IMR-90 (cell line): ENCODE measurements at places on chromosomes 13 and 19.

GRCh38 chr19:54614726-54615125, 15.6 kb upstream of the LILRB1 start:
- no peak for DNase-seq

DNA sequence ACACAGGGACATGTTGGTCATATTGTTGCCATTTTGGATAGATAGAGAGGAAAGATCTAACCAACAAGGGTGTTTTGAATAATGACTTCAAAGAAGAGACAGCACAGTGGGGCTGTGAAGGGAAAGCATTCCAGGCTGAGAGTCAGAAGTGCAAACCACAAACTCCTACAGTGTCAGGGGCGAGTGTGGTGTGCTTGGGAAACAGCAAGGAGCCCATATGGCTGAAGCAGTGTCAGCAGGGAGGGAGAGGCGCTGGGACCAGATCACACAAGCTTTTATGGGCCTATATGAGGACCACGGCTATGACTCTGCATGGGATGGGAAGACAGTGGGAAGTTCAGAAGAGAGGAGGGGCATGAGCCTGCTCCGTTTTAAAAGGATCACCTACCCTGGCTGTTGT, 166.4 kb downstream of the MYO16 start:
- DNase-seq, result peak; percentile 12

DNA sequence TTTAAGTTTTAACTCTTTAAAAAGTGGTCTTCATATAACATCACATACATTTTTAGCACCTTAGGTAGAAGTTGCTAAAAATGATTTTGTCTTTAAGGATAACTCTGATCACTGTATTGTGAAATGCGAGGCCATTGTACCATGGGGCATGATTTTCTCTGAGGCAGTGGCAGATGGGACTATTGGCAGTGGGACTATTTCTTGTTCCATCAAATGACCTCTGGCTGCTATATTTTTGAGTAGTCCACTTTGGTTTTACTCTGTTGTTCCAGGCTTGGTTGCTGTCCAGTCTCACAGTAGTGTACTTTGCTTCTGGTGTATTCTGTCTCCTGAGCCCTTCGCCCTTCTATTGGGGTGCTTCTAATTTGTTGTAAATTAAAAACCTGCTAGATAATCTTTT, 156.5 kb downstream of the ATP8A2 start:
- no peak for DNase-seq

DNA sequence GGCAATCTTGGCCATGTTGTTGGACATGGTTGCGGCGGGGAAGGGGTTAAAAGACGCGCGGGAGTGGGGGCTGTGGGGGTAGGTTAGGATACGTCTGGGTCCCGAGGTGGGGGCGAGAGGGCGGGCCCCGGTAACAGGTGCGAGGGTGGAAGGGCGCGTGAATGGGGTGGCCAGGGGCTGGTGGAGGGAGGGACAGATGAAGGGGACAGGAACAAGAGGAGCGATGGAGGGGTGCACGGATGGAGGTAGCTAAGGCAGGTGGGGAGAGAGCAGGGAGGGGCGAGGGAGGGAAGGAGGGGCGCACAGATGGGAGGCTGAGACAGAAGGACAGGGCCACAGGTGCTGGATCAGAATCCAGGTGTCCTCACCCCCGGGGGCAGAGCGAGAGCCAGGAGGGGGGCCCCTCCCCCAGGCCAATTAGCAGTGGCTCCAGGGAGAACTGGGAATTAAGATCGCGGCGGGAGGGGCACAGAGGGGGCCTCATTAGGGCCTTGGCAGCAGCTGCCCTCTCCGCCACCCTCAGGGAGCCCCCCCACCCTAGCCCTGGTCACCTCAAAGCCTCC, 1.3 kb downstream of the GNG8 start:
- no peak for DNase-seq

DNA sequence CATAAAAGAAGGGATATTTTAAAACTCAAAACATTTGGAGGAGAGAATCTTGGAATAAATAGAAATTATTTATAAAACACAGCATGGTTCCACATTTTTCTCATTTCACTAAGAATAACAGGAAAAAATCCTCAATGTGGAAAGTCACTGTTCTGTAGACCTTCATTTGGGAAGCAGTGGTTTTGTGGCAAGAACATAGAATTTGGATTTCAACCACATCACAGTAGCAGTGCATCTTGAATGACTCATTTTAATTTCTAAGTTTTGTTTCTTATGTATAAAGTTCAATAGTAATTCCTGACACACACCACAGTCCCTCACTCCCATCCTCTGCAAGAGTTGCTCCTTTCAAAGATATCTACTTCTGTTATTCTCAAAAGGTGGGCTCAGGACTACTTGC, 264.0 kb downstream of the ENOX1 start:
- DNase-seq, result peak; percentile 26

DNA sequence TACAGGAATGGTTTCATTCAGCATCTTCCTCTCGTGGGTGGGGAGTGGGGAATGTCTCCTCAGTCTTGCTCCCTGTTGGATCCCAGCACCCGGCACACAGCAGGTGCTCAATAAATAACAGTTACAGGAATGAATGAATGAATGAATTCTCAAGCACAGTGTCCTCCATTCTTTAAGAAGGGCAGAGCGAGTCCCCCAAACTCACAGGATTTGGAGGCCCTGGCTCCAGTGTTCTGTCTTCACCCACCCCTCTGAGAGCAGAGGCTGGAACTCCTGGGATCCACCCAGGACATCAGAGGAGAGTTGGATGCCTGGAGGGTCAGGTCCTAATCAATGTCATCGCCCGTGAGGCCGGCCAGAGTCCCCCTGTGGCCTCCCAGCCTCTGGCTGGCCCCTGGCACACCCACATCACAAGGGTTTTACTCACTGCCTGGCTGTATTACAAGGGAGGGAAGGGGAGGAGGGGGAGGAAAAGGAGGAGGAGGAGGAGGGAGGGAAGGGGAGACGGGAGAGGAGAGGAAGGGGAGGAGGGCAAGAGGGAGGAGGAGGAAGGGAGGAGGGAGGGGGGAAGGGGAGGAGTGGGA, 8.7 kb upstream of the CREB3L3 start:
- peak; percentile 43 for DNase-seq

DNA sequence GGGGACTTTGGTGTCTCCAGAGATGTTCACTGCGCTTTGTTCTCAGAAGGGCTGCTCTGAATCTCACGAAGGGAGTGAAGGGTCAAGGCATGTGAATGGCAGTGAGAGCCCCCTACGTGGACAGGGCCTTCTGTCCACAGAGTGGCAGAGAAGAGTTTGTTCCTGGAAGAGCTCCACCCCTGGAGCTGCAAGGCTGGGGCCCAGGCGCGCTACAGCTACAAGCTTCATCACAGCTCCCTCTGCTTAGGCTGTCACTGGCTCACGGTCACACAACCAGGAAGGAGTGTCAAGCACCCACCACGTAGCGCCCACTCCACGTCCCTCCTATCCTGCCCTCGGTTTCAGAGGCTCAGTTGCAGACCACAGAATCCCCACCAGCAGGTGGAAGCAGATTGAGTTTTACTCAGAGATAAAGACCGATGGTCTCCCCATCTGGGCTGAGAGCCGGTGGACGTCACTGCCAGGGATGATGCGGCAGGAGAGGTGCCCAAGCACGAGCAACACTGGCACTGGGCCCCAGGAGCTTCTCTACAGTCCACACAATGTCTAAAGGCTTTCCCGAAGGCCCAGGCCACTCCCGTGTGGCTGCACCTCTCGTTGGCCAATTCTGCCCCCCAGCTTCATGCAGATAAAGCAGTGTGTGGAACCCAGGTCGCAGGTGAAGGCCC, 23.0 kb upstream of the TFDP1 start:
- no peak for DNase-seq

- peak; percentile 81 for DNase-seq
Observed at GRCh38 chr13:48571126-48571913, 38.4 kb upstream of the RCBTB2 start.

GRCh38 chr13:71210861-71211260, 656.1 kb downstream of the DACH1 start:
- no peak for DNase-seq

DNA sequence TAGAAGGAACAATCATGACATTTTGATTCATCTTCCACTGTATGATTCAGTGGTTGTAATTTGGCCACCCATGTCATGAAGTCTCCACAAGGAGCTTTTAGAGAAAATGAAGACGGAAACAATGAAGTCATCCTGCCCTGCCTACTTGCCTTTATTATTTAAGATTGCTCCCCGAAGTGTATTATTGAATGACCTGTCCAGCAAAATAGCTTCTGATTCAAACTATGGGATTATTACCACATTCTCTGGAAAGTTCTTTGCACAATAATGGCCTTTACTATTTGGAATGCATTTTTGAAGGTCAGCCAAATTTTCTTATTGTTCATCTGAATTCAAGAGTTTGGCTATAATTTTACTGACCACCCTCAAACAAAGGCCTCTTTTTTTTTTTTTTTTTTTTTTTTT, 77.8 kb upstream of the RFC3 start:
- DNase-seq, result peak; percentile 32

- DNase-seq, result no peak
Observed at GRCh38 chr19:44672226-44672625, 944 bp downstream of the CEACAM19 start.

DNA sequence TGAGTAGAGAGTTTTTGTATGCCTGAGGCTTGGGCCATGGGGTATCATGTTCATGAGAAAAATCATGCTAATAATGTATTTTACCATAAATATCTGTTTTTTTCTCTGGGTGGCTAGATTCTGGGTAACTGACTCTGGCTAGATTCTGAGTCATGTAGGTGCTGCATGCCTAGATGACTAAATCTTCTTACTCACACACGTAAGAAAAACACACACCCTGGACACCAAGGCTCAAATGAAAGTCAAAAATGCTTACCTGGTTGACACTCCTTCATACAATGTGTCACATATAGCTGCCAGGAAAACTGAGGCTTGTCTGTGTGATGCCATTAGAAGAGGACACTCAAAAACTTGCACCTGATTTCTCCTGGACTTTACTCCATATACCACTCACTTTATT, 597.4 kb upstream of the SLITRK1 start:
- peak; percentile 40 for DNase-seq

DNA sequence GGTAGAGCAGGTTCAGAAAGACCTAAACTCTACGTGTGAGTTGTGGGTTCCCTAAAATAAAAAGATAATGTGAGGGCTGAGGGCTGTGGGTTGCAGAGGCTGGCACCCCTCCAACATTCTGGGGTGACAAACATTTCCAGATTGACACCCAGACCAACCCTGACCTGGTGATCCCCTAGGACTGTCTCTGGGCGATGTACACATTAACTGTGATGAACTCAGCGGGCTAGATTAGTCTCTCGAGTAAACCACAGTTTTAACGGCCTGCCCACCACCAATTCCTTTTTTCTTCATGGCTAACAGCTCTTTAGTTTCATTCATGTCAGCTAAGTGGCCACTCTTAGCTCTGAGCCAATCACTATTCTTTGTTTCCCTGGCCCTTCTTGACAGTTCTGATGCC, 24.8 kb downstream of the SIAH3 start:
- no peak for DNase-seq

DNA sequence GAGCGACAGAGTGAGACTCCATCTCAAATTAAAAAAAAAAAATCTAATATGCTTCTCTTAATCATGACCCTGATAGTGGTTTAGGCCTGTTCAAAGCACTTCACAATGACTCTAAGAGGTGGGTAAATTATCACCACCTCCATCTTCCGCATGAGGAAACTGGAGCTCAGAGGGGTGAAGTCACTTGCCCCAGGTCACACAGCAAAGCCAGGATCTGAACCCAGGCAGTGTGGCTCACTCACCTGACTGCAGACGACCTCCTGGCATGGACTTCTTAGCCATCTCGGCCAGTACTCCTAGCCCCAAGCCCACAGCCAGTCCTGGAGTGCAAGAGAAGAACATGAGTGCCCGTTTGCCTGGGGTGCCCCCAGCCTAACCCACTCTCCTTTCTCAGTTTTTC, 6.9 kb downstream of the COQ8B start:
- DNase-seq, result no peak

DNA sequence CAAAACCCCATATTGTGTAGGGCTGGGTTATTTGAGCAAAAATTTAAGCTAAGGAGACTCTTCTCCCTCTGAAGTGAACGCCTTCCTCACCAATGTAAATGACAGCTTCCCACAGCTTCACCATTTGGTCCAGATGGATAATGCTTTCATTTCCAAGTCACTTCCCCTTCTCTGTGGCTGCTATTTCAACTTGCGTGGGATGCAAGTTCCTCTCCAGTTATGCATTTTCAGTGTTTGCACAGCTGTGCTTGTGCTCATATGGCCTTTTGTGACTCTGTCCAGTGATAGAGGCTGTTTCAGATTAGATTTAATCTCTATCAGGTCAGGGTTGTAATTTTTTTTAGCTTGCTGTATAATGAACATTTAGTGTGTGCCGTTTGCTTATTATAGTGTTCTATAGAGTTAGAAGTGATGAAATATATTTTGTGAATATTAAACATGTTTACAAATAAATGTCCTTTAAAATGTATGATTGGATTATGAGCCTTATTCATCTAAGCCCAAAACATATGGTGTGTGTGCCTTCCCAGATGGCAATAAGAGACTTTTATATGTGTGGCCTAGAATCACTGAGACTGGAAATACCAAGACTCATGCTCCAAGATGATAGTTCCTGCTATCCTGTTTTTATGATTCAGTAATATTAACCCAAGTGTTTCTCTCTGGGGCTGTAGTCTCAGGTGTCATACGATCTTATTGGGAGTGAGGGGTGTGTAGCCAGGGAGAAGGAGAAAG, 86.6 kb downstream of the TNFRSF19 start:
- peak; percentile 98 for DNase-seq

GRCh38 chr13:75263741-75264407, 218.1 kb downstream of the TBC1D4 start:
- DNase-seq, result peak; percentile 28

- DNase-seq, result no peak
Observed at GRCh38 chr13:107736731-107737130, 478.6 kb downstream of the LIG4 start.

GRCh38 chr13:25738342-25739196, 313.2 kb downstream of the SHISA2 start:
- DNase-seq, result no peak

DNA sequence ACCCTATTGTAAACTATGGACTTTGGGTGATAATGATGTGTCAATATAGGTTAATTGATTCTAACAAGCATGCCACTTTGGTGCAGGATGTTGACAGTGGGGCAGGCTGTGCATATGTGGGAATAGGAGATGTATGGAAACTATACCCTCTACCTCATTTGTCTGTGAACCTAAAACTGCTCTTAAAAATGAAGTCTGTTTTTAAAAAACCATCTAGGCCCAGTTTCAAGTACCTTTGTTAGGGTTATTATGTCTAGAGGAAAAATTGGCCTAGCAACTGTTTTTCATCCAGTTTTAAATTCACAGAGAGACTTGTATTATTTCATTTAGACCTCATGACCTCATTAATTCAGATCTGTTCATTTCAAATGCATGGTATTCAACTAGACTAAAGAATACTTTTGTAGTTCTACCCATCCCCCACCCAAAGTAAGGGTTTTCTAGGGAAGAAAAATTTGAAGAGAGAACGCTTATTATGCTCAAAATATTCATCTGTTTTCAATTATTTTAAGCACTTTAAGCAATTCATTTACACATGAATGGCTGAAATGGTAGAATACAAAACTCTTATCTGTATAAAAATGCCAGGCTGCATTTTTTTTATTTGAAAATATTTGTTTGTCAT, 1781.9 kb upstream of the MIR17HG start:
- no peak for DNase-seq

- DNase-seq, result no peak
Observed at GRCh38 chr13:25927932-25928331, 123.9 kb downstream of the SHISA2 start.
